ENCODE measurements at places on chromosomes 4 and X. TPM values are rescaled to one million over a fixed set of nuclear protein-coding genes. Genes with fewer than 3 reads are reported as not detected.

- no peak for DNase-seq
Observed at GRCh38 chr4:187883836-187884475, 111.6 kb upstream of the ZFP42 start.

VCX gene
- not detected for total RNA-seq

DNA sequence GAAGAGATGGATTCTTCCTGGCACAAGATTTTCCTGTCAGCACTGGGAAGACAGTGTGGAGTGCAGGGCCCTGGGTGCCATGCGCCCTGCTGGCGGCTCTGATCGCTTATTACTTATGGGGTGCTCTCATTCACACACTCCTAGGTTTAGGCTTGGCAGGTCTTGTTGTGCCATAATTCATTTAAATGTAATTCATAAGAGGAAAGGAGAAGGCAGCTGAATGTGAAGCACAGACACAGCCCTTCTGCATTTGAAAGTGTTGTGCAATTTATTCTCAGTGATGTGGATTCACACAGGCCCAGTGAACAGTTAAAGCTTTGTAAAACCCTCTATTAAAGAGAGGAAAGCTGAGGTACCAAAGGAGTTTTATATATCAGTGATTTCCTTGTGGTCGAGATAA, 249.7 kb downstream of the C4orf33 start:
- no peak for DNase-seq

DNA sequence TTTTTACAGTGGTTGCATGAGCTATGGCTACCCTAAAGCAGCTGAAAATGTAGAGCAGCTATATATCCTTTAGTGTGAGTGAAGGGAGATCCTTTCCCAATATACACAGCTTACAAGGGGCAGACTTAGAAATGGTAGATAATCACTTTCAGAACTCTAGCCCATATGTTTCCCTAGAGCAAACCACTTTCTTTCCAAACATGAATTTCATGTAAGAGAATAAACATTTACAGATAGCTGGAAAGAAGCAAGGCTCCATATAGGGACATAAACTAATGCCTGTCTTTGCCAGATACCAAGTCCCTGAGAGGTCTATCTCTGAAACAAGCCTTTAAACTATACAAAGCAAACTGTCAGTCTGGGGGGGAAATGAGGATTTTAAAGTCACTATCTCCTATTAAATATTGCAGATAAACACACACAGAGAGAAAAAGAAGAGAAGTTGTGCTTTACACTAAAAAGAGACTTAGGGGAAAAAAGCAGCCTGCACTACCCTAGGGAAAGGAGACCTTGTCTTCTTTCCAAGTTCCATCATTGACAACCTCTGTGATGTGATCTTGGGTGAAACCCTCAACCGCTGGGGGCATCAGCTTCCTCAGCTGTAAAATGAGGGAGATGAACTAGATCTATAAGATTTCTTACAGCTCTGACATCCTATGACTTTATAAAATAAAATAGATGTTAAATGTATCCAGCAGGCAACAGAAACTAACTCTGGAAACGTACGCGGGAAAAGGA, 73.6 kb downstream of the TMEM156 start:
- no peak for DNase-seq

THOC2 gene
- total RNA-seq = 64.0 TPM
